Endothelial cell of umbilical vein (primary cell): ENCODE measurements at places on chromosomes 11 and 22.

GRCh38 chr22:48592488-48592887, 1235.2 kb downstream of the BRD1 start:
- no peaks in the 10 kb centered on the region for H3K27me3 ChIP-seq
- no peaks in the 10 kb centered on the region for H3K4me1 ChIP-seq
- no peak overlapping the region for H3K4me3 ChIP-seq
- no peak for DNase-seq
- H3K36me3 ChIP-seq = no peaks in the 10 kb centered on the region
- no peak overlapping the region for H3K27ac ChIP-seq

DNA sequence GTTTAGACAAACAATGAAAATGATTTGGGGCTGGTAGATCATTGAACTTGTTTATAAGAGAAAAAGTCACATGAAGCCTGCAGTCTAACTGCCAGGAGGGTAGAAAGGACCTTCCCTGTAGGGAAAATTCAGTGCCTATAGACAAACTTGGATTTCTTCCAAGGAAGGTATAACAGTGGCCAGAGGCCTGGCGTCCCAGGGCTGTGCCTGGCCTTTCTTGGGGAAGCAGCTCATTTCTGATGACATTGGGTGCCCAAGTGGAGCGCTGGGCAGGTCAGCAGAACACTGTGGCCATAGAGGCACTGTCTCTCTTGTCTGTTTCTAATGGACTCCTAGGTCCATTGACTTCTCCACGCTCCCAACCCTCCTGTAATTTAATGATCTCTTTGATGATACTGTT, 6.6 kb upstream of the FXYD6 start:
- no peak overlapping the region for H3K27ac ChIP-seq
- H3K27me3 ChIP-seq = peaks cover 28% of the 10 kb centered on the region

DNA sequence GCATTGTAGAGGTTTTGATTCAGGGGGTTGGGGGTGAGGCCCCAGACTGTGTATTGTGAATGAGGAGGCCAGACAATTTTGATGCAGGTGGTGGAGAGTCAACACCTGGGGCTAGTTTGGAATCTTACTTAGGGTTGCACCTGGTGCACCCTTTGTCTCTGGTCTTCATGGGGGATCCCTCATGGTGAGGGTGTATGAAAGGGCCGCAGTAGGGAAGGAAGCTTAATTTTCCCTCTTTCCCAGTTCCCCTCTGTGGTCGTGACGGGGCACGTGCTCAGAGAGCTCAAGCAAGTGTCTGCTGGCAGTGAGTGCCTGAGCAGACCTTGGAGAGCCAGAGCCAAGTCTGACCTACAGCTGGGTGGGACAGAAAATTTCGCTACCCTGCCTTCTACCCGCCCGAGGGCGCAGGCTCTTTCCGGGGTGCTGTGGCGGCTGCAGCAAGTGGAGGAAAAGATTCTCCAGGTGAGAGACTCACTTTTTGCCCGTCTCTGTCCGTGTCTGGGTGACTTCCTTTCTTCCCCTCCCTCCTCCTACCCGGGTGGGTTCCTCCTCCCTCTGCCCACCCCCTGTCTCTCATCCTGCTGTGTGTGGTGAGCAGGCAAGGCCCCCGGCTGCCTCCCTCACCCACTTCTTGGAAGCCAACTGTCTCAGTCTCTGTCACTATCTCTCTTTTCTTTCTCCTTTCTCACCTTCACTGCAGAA, 131.7 kb downstream of the MICAL2 start:
- H3K27me3 ChIP-seq = no peaks in the 10 kb centered on the region
- peaks cover 15% of the 10 kb centered on the region for H3K36me3 ChIP-seq
- H3K27ac ChIP-seq = no peak overlapping the region
- H3K4me1 ChIP-seq = peaks cover 18% of the 10 kb centered on the region
- DNase-seq = no peak

GRCh38 chr11:87193756-87194470, 156.2 kb downstream of the TMEM135 start:
- no peak for DNase-seq
- no peak overlapping the region for H3K4me3 ChIP-seq
- no peaks in the 10 kb centered on the region for H3K27me3 ChIP-seq
- no peaks in the 10 kb centered on the region for H3K4me1 ChIP-seq

DNA sequence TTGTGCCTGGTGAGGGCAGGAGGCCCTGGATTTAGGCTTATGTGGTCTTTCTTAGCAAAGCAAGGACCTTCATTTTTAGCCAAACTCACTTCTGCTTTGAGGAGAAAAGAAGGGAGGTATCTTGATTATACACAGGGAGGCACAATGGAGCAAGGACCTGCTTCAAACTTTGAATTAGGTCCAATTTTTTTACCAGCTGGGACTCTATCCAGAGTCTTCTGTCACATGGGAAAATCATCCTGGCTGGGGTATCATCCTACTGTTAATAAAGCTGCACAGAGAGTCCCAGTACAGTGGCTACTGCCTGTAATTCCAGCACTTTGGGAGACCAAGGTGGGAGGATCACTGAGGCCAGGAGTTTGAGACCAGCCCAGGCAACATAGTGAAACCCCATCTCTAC, 87.8 kb downstream of the CWC15 start:
- DNase-seq = no peak
- no peak overlapping the region for H3K27ac ChIP-seq
- H3K36me3 ChIP-seq = peaks cover 3% of the 10 kb centered on the region
- H3K27me3 ChIP-seq = no peaks in the 10 kb centered on the region

DNA sequence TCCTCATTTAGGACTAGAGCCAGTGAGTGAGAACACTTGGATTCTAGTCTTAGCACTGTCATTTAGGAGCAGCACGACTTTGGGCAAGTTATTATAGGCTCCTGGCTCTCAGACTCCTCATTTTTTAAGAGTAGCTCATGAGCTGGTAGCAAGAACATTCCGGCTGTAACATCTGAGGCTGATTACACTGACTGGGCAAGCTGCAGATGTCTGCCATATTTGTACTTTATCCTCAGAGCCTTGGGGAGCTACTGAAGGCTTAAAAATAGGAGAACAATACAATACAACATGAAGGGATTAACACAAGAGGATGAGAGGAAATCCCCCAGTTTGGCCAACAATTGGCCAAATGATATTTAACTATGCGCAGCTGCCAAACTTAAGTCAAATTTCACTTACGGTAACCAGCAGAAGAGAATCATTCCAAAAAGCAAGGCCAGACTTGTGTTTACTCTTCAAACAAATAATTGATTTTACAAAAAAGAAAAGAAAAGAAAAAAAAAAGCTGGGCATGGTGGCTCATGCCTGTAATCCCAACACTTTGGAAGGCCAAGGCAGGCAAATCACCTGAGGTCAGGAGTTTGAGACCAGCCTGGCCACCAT, 113.1 kb upstream of the ARHGAP42 start:
- no peak overlapping the region for H3K27ac ChIP-seq
- no peak for DNase-seq
- H3K4me3 ChIP-seq = no peak overlapping the region
- H3K4me1 ChIP-seq = no peaks in the 10 kb centered on the region
- H3K36me3 ChIP-seq = no peaks in the 10 kb centered on the region

DNA sequence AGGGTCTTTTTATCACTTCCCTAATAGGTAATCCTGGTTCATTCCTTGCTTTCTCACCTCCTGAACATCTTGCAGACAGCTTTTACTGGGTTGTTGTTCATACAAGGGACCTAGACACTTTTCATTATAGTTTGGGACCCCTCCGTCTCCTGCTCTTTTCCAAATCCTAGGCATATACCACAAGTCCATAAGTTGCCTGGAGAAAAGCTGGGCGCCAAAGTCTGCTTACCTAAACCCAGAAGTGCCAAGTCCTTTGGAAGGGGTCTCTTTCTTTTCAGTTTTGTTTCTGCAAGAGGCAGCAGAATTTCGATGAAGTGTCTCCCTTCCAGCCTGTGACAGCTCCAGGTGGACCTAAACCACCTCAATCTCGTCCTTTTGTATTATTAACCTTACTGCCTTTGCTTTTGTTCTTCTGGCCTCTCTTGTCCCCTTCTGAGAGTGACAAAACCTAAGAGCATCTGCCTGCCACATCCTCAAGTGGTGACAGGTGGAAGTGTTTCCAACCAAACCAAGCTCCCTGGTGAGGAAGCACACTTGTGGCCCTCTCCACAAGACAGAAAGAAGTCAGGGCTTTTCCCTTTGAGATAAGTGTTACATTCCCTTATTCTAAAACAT, 19.5 kb upstream of the P2RY6 start:
- H3K4me3 ChIP-seq = no peak overlapping the region
- peaks cover 4% of the 10 kb centered on the region for H3K4me1 ChIP-seq
- DNase-seq = no peak
- no peaks in the 10 kb centered on the region for H3K36me3 ChIP-seq

DNA sequence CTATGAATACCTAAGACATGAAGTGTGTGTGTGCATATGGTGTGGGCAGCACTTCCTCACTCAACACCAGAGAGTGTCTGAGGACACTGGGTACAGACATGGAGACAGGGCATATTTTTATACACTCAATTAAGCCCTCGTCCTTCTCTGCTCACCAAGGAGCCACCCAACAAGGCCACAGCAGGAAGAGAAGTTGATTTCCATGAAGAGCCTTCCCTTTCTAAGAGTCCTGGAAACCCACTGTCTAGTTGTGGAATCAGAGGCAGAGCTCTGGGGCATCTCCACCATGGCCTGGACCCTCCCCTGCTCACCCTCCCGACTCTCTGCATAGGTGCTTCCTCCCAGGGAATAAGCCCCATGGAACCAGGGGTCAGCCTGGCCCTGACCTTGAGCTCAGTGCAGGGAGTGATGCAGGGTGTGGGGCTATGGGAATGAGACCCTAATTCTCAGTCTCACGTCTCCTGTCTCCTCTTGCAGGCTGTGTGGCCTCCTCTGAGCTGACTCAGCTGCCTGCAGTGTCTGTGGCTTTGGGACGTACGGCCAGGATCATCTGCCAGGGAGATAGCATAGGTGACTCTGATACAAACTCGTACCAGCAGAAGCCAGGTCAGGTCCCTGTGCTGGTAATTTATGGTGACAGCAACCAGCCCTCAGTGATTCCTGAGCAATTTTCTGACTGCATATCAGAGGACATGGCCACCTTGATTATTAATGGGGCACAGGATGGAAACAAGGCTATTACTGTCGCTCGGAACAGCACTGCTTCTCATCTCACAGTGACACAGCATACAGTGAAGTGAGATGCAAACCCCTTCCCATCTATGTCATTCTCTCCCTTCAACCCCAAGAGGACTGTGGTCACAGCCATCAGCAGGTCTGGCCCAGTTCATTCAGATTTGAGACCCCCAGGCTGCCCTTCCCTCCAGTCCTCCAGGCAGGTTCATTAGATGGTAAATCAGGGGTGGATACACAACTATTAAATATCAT, 14.6 kb upstream of the IGLL5 start:
- DNase-seq = no peak
- peaks cover 2% of the 10 kb centered on the region for H3K27me3 ChIP-seq
- no peak overlapping the region for H3K4me3 ChIP-seq

DNA sequence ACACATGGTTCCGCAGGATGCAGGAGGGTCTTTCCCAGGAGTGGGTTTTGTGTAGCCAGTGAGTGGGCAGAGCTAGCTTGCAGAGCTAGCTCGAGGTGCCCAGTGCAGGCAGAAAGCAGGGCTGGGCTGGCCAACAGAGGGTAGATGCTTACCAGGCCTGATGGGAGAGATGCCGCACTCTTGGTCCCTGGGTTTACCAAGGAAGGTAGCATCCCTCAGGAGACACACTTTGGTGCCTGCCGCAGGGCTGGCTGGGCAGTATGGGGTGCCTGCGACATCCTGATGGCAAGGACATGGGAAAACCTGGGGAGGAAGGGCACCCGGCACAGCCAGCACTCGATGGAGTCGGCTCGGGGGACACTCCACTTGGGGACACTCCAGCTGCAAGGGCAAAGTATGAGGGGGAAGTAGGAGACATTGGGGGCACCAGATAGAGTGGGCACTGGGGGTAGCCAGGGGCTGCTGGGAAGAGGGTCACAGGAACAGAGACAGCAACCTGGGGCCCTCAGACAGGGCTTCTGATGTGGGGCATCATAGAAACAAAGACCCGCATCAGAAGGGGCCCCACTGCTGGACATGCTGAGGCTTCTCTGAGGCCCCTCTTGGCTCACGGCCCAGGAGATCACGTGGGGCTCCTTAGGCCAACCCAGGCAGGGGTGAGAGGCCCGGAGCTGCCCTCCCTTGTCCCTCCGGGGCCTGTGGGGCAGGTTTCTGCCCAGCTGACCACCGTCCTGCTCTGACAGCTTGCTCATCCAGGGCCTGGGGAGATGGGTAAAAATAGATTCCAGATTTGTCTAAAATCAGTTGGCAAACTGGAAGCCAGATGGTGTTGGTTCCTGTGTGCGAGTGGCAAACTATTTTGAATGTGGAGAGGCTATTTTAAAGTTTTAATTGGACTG, 89.8 kb downstream of the MORC2 start:
- H3K27ac ChIP-seq = no peak overlapping the region
- no peaks in the 10 kb centered on the region for H3K4me1 ChIP-seq
- H3K27me3 ChIP-seq = no peaks in the 10 kb centered on the region
- no peaks in the 10 kb centered on the region for H3K36me3 ChIP-seq
- DNase-seq = no peak
- no peak overlapping the region for H3K4me3 ChIP-seq

- no peaks in the 10 kb centered on the region for H3K27me3 ChIP-seq
- H3K4me1 ChIP-seq = no peaks in the 10 kb centered on the region
- no peak overlapping the region for H3K4me3 ChIP-seq
- H3K36me3 ChIP-seq = no peaks in the 10 kb centered on the region
- no peak overlapping the region for H3K27ac ChIP-seq
These were observed 53.8 kb downstream of the CASP12 start for GRCh38 chr11:104844451-104844850.

- no peak overlapping the region for H3K4me3 ChIP-seq
- no peaks in the 10 kb centered on the region for H3K36me3 ChIP-seq
- no peaks in the 10 kb centered on the region for H3K27me3 ChIP-seq
- H3K4me1 ChIP-seq = no peaks in the 10 kb centered on the region
- DNase-seq = no peak
These were observed 29.5 kb upstream of the RAB1B start for GRCh38 chr11:66238786-66239413.

DNA sequence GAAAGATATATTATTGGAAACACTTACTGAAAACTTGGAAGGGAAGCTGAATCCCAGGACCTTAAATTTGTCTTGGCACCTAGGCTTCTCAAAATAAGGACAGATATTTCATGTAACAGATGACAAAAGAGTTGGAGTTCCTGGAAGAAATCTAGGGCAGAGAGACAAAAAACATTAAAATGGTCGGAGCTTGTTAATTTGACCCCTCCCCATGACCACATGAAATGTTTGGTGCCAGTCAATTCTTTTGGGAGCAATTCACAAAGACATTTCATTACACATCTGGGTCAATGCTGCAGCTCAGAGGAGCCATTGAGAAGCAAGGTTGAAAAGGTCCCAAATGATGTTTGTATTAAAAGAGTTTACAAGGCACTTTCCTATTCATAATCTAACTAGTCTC, 162.0 kb upstream of the GUCY1A2 start:
- H3K36me3 ChIP-seq = no peaks in the 10 kb centered on the region
- H3K4me3 ChIP-seq = no peak overlapping the region
- H3K27me3 ChIP-seq = no peaks in the 10 kb centered on the region
- no peak overlapping the region for H3K27ac ChIP-seq
- no peaks in the 10 kb centered on the region for H3K4me1 ChIP-seq

DNA sequence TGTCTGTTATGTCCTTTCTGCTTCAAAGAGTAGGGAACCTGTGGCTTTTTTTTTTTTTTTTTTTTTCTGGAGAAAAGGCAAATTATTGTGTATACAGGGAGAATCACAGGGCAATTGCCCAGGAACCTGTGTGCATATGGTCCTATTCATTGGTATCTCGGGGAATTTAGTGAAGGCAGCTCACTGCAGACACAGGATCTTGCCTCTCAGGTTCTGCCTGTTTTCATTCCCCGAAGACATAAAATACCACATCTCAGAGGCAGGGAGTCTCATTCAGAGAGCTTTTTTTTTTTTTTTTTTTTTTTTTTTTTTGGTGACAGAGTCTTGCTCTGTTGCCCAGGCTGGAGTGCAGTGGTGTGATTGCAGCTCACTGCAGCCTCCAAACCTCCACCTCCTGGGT, 88.3 kb downstream of the OSBP2 start:
- no peaks in the 10 kb centered on the region for H3K36me3 ChIP-seq
- H3K4me3 ChIP-seq = no peak overlapping the region
- no peaks in the 10 kb centered on the region for H3K27me3 ChIP-seq
- H3K27ac ChIP-seq = no peak overlapping the region
